ENCODE measurements at places on chromosomes 3 and 15. TPM values are rescaled to one million over a fixed set of nuclear protein-coding genes. Genes with fewer than 3 reads are reported as not detected.

The TMEM108 gene
- 3.2 TPM for polyA plus RNA-seq

GRCh38 chr3:117059956-117060270 is 350.3 kb downstream of the TUSC7 start:
- no peak for DNase-seq

- DNase-seq = no peak
These were observed 2.0 kb upstream of the TNIK start for GRCh38 chr3:171462224-171462623.

The RIOX2 gene
- 33.9 TPM for polyA plus RNA-seq

GRCh38 chr3:129690406-129690805 is 83.9 kb upstream of the PLXND1 start:
- no peak for DNase-seq
